Umbilical cord (tissue), 2 donors: ENCODE measurements at places on chromosomes 1 and 21. TPM values are rescaled to one million over a fixed set of nuclear protein-coding genes. Genes with fewer than 3 reads are reported as not detected.

Gene NTMT2
- total RNA-seq: not detected

- DNase-seq: no peak
These were observed 180.0 kb upstream of the KCND3 start for GRCh38 chr1:112169517-112169916.

DNA sequence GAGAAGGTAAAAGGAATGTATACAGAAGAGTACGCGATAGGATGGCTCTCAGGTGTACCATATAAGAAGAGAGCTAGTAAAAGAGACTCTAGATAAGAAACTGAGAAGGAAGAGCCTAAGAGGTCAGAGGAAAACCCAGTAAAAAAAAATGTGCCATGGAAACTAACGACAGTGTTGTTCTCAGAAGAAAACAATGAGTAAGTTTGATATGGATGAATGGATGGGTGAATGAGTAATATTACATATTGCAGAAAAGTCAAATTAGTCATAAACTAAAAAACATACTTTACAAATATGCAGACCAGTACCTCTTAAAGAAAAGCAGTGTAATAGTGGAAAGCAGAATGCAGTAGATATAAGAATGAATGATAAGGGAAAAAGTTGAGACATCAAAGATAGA is 316.2 kb downstream of the HMCN1 start:
- DNase-seq: no peak

DNA sequence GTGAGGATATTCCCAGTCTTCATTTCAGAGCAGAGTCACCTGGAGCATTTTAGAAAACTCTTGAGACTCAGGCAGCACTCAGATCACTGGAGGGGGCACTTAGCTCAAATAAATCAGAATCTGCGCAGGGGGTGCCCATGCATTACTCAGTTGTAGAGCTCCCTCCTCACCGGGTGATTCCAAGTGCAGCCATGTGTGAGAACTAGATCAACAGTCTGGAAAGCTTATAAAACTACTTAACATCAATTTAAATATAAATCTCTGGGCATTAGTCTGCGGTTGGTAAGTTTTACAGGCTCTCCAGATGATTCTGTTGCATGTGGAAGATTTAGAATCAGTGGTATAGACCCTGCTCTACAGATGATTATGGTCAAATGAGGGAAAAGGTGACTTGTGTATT is 128.6 kb downstream of the ST6GALNAC3 start:
- DNase-seq: no peak

- DNase-seq: no peak
These were observed 9.8 kb upstream of the P3R3URF start for GRCh38 chr1:46186076-46186475.

DNA sequence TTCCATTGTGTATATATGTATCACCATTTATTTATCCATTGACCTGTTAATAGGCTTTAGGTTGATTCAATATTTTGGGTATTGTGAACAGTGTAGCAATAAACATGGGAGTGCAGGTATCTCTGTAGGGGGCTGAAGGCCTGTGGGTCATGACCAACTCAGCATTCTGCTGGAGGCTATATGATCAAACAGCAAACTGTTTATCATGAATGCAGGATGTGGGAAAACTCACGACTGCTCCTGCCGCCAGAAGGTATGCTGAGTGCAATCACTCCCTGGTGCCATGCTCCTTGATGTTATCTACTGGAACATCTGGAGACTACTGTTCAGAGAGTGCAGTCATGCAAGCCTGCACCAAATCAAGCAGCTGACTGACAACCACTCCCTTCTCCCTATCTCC is 275.2 kb downstream of the COL11A1 start:
- DNase-seq: no peak
